ENCODE measurements at places on chromosomes 3 and 15.

DNA sequence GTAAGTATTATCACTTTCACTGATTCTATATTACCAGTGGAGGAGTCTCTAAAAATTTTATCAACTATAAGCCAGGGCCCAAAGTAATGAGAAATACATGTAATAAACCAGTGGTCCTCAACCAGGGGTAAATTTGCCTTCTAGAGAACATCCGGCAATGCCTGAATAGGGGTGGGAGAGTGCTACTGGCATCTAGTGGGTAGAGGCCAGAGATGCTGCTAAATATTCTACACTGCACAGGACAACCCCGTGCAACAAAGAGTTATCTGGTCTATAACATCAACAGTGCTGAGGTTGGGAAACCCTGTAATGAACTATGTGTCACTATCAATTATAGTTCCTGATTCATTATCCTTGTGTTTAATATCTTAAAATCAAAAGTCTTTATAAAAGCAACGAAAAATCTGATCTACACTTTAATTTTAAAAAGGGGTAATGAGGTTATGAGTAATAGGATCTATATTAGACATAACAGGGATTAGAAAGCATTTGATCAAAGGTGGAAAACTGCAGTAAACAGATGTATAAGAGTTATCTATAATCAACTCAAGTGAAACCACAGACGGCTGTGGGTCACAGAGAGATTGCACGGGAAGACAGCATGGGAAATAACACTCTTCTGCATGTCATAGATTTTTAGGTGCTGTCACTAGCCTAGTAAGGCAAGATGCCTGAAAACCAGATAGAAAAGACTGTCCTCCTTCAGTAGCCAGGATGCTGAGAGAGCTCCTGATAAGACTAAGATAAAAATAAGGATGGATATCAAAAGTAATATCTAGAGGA is 2.0 kb downstream of the LYSMD2 start:
- no peak for DNase-seq

DNA sequence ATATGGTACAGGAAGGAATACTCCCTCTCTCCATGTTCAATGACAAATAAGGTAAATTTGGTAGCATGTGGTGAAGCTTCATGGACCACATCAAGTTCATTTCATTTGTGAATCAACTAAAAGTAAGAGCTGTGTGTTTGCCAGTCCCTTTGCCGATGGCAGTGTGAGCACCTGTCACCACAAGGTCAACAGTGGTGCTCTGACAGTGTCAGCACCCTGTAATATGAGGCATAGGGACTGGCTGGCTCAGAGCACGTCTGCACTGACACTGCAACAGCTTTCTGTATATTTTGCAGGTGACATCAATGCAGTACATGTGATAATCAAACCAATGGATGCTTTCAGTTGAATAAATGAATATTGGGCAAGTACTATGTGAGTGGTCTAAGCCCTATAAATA is 852.4 kb downstream of the TUSC7 start:
- no peak for DNase-seq

DNA sequence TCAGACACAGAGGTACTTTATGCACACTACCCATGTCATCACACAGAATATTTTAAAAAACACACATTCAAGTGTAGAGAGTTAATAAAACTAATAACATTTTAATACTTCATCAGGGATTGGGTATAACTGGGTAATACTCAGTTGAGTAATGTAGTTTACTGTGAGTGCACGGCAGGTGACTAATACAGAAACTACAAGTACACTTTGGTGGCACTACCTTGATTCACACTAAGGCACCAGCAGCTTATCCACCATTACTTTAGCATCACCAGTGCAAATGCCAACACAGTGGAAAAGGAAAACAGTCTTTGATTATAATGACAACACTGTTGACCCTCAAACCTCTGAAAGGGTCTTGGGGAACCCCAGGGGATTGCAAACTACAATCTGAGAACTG is 33.6 kb downstream of the ZNF280D start:
- DNase-seq, result no peak

- no peak for DNase-seq
These were observed 278.1 kb downstream of the ZPLD1 start for GRCh38 chr3:102712896-102713295.

GRCh38 chr3:64253689-64254088 is 28.4 kb upstream of the PRICKLE2 start:
- DNase-seq, result no peak

- DNase-seq, result no peak
These were observed 6.3 kb downstream of the DUOXA1 start for GRCh38 chr15:45123397-45123796.

- no peak for DNase-seq
These were observed 11.4 kb downstream of the RSRC1 start for GRCh38 chr3:158121295-158121694.

DNA sequence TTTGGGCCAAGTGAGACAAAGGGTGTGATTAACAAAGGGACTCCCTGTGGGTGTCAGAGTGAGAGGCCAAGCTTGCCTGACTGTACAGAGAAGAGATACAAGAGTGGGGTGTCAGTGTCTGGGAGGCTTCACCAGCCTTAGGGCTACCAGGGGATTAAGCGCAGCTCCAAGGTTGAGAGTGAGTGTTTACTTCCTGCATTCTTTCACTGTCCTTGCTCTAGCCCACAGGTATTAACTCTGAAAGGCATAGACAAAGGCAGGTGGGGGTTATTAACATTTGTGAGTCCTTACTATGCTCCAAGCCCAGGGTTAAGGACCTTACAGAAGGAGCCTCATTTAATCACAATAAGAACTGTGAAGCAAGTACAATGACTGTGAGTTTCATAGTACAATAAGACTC is 107.6 kb downstream of the IL20RB start:
- DNase-seq, result no peak

GRCh38 chr15:31255732-31256377 is 70.8 kb upstream of the KLF13 start:
- DNase-seq, result no peak

DNA sequence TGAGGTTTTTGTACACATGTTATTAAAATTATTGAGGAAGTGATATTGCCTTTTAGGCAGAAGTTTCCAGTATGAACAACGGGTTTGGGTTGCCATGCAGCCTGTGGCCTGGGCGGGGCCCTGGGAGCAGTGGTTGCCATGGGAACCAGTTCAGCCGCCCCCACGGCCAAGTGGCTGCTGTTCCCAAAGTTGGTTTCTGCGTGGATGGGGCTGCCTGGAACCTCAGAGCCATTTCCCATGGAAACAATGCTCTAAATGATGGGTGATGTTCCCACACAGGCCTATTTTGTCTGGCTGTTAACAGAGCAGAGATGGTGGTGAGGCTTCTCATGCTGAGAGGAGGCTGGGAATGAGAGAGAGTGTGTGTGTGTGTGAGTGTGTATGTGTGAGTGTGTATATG is 19.5 kb downstream of the MRAS start:
- no peak for DNase-seq

DNA sequence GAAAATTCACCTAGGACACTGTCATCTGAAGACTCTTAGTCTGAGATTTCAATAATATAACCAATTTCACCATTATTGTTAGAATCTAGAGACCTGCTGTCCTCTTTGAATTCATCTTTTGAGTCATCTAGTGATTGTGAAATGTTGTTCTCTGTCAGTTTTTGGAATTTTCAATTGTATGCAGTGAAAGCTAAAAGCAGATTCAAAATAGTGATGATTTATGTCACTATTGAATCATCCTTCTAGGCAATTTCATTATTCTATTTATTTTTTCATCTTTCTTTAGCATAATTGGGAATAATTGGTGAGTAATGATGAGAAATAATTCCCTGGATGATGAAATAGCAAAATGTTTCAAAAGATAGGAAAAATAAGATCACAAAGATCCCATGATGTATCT is 101.7 kb upstream of the EIF1B start:
- no peak for DNase-seq

DNA sequence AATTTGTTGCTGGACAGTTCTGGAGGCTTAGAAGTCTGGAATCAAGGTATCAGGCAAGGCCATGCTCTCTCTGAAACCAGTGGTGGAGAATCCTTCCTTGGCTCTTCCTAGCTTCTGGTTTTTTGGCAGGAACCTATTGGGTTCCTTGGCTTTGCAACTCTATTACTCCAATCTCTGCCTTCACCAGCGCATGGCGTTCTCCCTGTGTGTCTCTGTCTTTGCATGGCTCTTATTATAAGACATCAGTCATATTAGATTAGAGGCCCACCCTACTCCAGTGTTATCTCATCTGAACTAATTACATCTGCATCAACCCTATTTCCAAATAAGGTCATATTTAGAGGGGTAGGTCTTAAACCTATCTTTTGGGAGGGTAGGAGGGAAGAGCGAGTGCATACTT is 358.1 kb upstream of the RARB start:
- no peak for DNase-seq

- DNase-seq, result no peak
These were observed 438.2 kb upstream of the PROK2 start for GRCh38 chr3:72223116-72223515.

- no peak for DNase-seq
These were observed 32.1 kb downstream of the CLDN18 start for GRCh38 chr3:138042043-138042442.

DNA sequence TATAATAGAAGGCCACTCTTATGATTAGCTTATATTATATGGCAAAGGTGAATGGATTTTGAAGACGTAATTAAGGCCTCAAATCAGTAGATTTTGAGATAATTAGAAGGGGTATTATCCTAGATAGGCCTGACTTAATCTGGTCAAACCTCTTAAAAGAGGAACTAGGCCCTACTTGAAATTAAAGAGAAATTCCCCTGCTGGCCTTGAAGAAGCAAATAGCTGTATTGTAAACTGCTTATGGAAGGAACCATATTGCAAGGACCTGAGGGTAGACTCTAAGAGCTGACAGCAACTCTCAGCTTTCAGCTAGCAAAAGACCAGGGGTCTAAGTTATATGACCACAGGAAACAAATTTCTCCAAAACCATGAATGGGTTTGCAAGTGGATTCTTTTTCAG is 219.0 kb upstream of the ONECUT1 start:
- DNase-seq, result no peak

DNA sequence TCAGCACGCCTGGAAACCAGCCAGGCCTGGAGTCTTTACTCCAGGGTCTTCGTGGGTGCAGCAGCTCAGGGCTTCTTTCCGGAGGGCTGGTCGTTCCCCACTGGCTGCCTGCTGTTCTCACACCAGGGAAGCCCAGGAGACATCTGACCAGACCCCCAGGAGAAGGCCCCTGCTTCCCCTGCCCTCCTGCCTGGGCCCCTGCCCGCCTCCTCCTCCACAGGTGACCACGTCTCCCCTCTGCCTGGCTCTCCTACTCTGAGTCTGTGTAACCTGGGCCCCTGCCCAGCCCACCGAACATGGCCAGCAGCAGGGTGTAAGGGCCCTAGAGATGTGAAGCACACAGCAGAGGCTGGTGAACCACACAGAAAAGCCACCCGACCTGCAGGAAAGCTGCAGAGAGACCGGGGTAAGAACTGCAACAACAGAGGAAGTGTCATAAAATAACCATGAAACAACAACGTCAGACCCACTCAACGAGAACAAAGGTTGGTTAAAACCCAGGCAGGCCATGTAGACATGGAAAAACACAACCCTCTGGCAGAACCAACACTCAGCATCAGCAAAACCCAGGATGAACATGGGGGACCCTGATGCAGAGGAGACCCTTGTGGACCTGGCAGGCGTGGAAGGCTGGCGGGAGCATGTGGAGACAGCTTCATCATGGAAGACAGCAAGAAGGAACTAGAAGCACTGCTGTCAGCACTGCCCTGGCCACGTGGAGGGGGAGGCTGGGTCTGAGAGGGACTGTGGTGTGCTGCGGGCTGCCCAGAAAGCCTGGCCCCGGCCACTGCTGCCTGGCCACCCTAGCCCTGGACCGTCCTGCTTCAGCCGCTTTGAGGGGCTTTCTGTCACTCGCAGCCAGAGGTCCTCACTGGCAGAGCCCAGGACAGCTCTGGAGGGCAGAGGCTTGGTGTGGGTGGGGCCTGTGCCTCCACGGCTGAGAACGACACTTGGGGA is 20.4 kb downstream of the UROC1 start:
- no peak for DNase-seq

DNA sequence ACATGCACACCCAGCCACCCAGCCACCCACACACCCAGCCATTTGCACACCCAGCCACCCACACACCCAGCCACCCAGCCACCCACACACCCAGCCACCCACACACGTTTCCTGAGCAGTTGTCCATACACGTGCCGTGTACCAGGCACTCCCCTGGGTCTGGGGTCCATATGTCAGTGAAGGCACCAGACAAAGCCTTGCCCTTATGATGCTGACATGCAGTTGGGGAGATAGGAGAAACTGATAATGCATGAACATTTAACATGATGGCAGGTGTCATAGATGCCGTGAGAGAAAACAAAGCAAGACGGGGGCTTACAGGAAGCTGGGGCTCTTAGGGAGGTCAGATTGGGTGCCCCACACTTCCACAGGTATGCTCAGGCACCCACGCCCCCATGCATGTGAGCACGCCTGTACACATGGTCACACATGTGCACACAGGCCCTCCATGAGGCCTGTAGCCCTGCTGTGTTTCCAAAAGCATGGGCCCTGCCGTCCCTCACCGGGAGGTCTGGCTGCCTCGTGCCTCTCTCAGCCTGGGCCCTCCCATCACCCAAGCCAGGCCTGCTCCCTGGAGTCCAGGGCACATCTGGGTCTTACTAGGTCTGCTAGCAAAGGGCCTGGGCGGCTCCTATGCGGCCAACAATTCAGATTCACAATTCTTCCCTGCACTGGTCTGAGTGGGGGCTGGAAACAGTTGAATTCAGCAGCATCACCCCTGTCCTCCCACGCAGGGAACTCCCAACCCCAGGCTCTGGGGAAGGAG is 3.6 kb upstream of the DNAJB8 start:
- no peak for DNase-seq

- DNase-seq, result no peak
These were observed 13.2 kb downstream of the EPHB3 start for GRCh38 chr3:184574515-184575417.

- no peak for DNase-seq
These were observed 5.5 kb downstream of the FGF7 start for GRCh38 chr15:49428409-49429095.

- no peak for DNase-seq
These were observed 23.8 kb downstream of the VPS39 start for GRCh38 chr15:42184296-42184695.

- no peak for DNase-seq
These were observed 462.0 kb downstream of the PDCD6IP start for GRCh38 chr3:34260271-34261000.

- peak; percentile 57 for DNase-seq
These were observed 47.2 kb upstream of the ICE2 start for GRCh38 chr15:60526127-60526616.

GRCh38 chr3:73563896-73564582 is 60.7 kb downstream of the PDZRN3 start:
- no peak for DNase-seq

DNA sequence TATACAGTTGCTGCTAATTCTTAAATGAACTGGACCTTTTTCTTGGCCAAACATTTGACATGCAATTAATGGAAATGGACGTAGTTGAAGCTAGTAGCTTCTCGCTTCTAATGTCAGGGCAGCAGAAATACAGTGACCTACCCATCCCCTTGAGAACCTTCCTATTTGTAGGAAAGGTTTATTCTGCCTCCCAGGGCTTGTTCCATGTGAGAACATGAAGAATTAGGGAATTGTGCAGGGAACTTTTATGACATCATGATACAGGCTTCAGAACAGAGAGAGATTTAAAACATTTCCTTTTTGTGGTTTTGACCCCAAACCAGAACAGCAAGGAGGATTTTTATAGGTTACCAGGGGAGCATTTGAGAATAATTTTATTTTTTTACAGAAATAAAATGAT is 406.6 kb upstream of the PPP2R3A start:
- no peak for DNase-seq

- no peak for DNase-seq
These were observed 49.6 kb downstream of the SHQ1 start for GRCh38 chr3:72798552-72799195.

GRCh38 chr3:72163809-72164634 is 379.1 kb upstream of the PROK2 start:
- DNase-seq, result no peak
